ENCODE measurements at places on chromosomes 13 and 19. TPM values are rescaled to one million over a fixed set of nuclear protein-coding genes. Genes with fewer than 3 reads are reported as not detected.

The CEACAM7 gene
- not detected for polyA plus RNA-seq

DNA sequence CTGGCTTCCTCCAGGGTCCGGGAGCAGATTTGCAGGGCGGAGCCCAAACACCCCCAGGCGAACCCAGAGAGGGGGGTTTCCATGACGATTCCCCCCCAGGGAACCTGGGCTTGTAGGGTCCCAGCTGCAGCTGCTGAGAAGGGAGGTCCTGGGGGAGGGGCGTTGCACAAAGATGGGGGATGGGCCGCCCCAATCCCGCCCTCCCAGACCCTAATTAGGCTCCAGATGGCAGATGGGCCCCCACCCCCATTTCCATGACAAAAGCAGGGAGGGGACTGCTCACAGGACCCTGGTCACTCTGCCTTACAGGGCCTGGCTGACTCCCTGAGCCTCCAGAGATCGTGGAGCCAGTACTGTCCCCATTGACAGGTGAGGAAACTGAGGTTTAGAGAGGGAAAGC, 15.2 kb downstream of the ELAVL3 start:
- DNase-seq: no peak

The ZNF536 gene
- polyA plus RNA-seq: not detected

The IL17D gene
- 0.09 TPM for polyA plus RNA-seq

The EXOSC5 gene
- 12.5 TPM for polyA plus RNA-seq

- DNase-seq: no peak
These were observed 80.1 kb downstream of the GGACT start for GRCh38 chr13:100508455-100508854.

The VSTM1 gene
- polyA plus RNA-seq: not detected

The VSIG10L gene
- polyA plus RNA-seq: 1.5 TPM

- no peak for DNase-seq
These were observed 19.9 kb downstream of the KCTD4 start for GRCh38 chr13:45180713-45181601.

DNA sequence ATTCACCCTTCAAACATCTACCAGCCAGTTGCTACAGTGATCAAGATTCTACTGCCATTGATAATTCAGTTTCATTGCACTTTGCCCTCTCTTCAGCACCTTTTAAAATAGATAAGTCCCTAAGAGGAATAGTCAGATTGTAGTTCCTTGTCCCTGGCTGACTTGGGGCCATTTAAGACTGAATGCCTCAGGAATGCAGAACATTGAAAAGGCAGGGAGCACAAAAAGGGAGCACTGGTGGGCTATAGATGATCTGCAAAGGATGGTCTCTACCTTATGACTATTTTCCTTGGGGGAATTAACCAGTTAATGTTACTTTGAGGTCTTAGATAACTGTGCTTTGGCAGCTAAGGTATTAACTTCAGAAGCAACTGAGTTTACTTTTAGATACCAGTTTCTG, 46.9 kb downstream of the GPALPP1 start:
- no peak for DNase-seq

GRCh38 chr13:75175575-75175974, 306.4 kb downstream of the TBC1D4 start:
- no peak for DNase-seq

GRCh38 chr13:54091884-54092283, 1063.3 kb downstream of the OLFM4 start:
- DNase-seq: no peak

The OR7D2 gene
- polyA plus RNA-seq: not detected

Measured in keratinocyte (primary cell).